ENCODE measurements at places on chromosomes 6 and 20.
A peak's percentile ranks its signal among the peaks of the same experiment; 100 is the strongest.

GRCh38 chr20:23114448-23115082 lies 28.4 kb upstream of the CD93 start:
- DNase-seq = no peak

DNA sequence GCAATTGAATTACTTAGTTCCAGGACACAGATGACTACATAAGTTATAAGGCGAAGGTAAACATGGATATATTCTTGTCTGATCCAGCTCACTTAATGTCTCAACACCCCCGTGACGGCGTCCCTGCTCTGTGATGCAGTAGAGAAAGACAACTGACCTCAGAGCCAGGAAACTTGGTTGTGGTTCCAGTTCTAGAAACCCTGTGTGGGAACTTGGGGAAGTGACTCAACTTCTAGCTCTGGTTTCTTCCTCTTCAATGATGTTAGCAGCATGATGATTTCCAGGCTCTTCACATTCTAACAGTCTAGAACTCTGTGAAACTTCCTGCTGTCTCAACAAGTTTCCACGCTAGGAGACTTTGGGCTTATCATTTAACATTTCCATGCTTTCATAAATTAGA lies 18.4 kb downstream of the LAMA4 start:
- DNase-seq = no peak

DNA sequence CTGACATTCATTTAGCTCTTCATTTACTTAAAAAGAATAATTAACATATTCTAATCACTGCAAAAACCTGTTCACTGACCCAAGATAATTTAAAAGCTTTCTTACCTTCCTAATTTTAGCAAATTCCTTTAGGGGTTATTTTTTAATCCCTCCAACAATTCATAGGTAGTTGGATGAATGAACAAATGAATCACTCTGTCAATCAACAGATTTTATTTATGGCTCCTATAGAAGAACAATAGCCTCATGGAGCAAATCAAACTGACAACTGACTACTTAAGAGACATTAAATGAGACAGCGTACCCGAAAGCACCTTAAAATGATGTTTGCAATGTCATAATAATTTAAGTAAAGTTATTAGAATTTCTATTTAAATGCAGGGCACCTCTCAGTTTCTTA lies 31.5 kb upstream of the GJA1 start:
- DNase-seq = no peak

- no peak for DNase-seq
These were observed 7.4 kb downstream of the FKBP5 start for GRCh38 chr6:35681298-35681697.

DNA sequence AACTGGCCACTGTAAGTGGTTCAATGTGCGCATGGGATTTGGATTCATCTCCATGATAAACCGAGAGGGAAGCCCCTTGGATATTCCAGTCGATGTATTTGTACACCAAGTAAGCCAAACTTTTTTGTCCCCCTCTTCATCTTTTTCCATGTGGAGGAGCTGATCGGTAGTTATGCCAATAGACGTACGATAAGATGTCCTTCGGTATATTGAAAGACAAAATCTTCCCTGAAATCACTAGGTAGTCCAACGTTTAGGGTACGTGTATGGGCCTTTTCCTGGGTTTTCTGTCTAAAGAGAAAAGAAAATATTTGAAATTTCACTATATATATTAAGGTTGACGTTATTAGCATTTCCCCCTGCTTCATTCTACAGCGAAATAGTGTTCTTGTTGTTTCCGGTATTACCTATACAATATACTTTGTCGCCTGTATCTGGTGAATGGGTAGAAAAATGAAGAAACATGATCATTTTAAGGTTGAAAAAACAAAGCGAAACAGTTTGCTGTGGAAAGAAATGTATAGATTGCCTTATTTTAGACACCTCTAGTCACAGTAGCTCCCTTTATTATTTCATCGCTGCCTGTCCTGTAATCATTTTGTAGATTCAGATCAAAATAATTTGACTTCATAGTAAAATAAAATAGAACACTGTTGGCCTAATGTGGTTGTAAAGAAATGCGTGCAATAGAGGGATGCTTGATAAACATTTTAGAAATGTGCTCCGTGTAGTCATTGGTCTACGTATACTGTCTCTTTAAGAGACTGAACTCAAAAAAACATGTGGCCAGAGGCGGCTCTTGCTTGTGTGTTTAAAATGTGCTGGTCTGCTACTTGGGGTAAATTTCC lies 1.5 kb downstream of the LIN28B start:
- no peak for DNase-seq

DNA sequence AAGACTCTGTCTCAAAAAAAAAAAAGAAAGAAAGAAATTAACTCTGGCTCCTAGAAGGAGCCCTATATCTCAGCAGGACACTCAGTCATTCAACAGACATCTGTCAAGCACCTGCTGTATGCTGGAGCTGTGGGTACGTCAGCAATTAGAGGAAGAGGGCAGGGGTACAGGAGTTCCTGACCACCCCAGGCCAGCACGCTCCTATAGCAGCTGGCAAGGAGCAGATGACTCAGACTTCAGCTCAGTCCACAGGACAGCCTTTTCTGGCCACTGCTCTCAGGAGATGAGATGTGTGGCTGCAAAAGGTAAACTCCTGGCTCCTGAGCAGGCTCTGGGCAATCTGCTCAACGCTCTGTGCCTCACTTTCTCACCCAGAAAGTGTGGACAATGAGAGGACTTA lies 1.7 kb upstream of the RTEL1 start:
- no peak for DNase-seq

GRCh38 chr6:133240511-133241085 lies 559 bp upstream of the EYA4 start:
- no peak for DNase-seq

DNA sequence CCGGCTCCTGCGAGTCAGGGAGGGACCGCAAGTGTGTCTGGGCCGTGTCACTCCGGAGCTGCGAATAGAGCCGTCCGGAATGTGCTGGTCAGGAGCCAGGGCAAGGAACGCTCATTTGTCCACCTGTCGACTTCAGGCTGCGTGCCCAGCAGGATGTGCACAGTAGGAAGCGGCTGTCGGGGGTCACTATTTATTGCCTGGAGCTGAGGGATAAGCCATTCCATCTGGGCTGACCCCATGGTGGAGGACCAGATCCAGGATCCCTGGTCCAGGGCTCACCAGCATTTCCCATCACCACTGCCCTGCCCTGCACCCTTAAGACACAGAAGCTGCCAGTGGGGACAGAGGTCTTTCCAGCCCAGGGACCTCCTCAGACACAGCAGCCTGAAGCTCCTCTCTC lies 14.7 kb downstream of the NTSR1 start:
- DNase-seq = no peak

- no peak for DNase-seq
These were observed 325.6 kb downstream of the BTBD3 start for GRCh38 chr20:12243327-12243726.

DNA sequence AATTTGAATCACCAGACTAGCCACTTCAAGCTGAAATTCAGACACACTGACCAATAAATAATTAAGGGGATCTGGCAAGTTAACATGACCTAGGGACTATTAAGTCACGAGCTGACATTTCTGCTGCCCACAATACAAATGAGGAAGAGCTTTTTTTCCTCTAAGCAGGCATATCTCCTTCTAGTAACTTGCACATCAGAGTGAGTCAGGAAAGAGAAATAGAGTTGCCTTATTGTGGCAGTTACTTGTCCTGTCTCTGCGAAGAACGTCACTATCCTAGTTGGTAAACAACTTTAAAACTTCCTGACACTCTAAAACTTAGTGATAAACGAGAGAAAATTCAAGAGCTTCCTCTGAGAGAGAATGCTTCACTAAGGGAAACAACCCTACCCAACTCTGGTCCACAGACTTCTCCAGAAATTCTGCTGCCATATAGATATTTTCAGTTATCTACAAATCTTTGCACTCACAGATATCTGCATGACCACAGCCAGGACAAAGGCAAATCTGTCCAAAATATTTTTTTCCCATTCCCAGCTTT lies 4.2 kb downstream of the PLA2G7 start:
- no peak for DNase-seq

DNA sequence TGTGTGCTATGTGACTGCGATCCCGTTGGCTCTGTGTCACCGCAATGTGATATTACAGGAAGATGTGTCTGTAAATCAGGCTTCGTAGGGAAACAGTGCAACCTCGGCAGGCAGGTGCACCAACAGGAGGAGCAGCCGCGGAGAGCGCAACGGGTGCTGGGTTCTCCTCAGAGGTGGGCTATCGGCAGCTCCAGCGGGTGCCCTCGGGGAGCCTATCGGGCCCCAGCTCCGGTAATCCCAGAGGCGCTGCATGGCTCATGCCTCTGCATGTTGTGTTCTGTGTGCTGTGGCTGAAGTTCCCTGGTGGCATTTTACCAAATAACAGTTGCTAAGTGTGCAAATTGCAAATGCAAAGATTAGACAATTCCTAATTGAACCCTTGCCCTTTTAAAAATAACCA lies 409.9 kb downstream of the LAMA2 start:
- no peak for DNase-seq

GRCh38 chr20:48919882-48920526 lies 1.5 kb upstream of the ARFGEF2 start:
- DNase-seq = no peak

DNA sequence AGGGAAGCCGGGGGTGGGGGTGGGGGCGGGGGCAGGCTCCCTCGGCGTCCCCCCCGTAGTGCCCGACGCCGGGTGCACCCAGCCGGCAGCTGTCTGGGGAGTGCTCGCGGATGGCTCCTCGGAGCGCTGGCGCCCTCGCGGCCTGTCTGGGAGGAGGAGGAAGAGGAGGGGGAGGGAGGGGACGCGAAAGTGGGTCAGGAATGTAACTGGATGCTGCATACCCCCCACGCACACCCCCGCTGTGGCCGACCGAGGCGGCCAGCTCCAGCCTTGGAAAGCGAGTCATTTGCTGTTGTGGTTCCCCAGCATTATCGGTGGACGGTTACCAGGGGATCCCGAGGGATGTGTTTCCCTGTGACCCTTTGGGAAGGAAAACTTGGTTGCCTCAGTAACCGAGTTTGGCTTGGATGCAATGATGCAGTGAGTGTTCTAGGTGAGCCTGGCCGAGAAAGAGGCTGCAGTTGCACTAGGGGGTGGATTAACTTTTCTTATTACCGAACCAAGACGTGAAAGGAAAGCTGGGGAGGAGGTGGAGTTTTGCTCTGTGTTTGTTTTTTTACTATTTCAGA lies 55.2 kb upstream of the RREB1 start:
- no peak for DNase-seq

DNA sequence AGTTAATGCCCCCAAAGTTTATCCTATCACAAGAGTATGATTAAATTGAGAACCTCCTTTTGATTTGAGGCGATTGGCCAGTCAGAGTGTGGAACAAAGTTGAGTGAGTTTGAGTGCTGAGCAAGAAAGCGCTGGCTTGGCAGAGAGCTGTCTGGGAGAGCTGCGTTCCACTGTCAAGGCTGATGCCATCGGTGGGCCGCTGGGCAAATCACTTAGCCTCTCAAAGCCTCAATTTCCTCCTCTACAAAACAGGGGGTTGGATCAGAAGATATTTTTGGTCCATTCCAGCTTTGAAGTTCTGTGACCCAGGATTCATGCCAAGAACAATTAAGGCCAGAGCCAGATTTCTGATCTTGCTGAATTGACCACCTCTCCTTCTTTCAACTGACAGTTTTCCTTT lies 60.2 kb downstream of the TMEM242 start:
- no peak for DNase-seq

DNA sequence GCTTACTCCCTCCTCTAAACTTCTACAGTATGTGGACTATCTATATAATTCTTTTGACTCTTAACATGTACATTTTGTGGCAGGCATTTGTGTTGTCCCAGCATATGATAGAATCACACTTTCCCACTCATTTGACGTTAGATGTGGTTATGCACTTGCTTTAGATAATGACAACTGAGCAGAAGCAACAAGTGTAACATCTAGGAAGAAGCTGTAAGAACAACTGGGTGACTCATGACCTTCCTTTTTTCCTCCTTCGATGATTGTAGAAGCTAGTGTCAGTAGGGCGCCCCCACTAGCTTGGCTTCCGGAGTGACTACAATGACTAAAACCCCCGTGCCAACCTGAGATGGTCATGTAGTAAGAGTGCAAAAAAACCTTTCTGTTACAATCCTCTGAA lies 74.6 kb upstream of the CEP85L start:
- DNase-seq = peak; percentile 54
